Stimulated activated CD4-positive, alpha-beta T cell treated with anti-CD3 and anti-CD28 coated beads, Interleukin-15, amount 100 ng/mL, for 48 hours (primary cell): ENCODE measurements at places on chromosomes 3 and 15.

DNA sequence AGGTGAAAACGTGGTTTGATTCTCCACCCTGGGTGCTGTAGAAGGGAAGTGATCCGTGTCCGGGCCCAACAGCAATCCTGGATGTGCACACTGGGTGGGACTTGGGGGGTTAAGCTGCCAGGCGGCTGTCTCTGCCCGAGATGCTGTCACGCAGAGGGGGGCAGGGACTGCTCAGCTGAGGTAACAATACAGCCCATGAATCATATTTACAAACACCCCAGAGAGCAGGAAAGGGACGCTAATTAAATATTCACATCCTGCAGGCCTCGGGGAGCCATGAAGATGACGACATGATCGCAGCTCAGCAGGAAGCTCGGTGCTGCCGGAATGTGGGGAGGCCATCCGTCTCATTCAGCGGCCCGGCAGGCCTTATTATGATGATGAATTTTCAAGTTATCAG is 17.9 kb upstream of the CRABP1 start:
- DNase-seq: no peak

DNA sequence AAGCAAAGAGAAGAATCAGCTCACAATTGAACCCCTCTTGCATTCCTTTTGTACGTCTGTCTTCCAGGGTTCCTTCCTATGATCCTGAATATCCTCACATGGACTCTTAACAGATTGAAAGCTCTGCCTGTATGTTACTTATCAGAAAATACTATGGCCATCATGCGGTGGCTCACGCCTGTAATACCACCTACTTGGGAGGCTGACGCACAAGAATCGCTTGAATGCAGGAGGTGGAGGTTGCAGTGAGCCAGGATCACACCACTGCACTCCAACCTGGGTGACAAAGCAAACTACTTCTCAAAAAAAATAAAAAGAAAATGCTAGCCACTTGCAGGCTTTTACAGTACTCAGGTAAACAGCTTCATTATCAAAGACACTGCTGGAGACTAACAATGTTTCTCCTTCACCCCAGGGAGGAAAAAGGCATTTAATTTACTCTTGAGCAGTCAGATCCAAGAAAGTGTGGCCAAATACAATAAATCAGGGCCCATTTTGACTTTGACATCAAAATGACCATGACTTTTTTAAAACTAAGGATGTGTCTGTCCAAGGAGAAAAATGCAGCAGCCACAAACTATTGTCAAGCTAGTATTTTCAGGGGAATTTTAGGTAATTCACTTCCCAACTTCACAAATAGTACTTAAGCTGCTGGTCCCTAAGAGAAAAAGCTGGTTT is 27.3 kb downstream of the NPTN start:
- DNase-seq: no peak

DNA sequence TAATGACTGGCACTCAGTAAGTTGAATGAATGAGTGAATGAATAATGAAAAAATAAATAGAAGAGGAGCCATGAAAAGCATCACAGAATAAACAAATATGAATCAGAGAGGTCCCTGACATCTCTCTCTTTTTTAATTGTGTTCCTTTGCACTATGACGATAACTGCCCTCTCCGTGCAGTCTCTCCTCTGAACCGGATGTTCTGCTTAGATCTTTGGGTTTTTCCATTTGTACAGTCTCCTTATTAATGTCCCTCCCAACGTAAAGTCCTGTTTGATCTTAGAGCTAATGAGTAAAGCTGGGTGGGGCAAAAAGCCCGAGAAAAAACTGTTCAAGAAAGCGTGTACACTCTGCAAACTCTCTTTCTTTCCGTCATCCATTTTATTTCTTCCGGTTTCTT is 28.3 kb upstream of the BHLHE40 start:
- no peak for DNase-seq

- DNase-seq: no peak
Observed at GRCh38 chr3:190575437-190576185, 61.7 kb downstream of the IL1RAP start.

DNA sequence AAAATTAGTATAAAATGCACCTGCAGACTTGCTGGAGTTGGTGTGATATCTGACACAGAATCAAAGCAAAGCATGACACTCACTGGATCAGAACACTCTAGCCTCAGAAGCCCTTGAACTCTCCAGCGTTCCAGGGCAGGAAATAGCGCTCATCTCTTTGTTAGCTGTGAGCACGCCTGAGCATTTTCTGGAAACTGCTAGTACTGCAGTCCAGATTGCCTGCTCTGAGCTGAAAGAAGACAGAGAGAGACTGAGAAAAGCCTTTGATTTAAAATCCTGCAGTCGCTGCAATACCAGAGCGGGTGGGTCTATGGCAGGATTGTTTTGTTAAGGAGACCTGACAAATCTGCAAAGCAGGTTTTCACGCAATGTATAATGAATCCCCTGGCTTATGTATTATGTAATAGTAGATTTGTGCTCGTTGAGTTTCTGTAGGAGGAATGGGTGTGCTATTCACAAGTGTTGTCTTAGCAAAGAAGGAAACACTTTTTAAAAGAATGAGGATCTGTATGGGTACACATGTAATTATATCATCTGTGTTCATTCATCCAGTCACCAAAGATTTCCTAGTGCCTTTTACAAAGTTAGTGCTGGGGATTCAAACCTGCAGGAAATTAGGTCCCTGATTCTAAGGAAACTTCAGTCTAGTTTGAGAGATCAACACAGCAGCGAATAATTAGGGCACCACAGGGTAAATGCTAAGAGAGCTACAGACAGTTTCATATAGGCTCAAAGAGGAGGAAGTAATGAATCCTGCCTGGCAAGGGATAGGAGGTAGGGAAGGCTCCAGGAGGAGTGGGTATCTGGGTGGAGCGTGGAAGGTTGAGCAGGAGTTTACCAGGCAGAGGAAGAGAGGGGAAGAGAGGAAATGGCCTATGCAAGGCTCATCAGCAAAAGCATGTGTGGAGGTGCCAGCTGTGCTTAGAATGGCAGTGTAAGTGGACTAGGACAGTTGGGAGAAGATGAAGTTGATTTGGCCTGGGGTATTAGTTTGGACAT is 26.1 kb upstream of the MGLL start:
- DNase-seq: no peak
